ENCODE measurements at places on chromosomes 16 and 17.

DNA sequence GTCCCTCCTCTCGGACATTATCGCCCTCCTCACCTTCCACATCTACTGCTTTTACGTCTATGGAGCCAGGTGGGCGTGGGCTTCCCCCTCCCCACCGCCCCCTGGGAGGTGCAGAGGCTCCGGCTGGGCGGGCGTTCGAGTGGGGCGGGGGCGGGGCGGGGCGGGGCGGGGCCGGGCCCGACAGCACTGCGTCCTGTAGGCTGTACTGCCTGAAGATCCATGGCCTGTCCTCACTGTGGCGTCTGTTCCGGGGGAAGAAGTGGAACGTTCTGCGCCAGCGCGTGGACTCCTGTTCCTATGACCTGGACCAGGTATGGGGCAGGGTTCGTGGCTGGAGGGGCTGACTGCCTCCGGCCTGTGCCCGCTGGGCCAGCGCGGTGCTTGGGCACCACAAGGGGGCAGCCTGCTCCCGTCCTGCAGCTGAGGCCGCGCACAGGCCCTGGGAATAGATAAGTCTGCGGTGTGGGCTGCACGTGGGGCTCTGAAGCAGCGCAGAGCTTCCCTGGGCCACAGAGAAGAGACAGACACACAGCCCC, 9.2 kb downstream of the PIGQ start:
- DNase-seq = peak; percentile 84

DNA sequence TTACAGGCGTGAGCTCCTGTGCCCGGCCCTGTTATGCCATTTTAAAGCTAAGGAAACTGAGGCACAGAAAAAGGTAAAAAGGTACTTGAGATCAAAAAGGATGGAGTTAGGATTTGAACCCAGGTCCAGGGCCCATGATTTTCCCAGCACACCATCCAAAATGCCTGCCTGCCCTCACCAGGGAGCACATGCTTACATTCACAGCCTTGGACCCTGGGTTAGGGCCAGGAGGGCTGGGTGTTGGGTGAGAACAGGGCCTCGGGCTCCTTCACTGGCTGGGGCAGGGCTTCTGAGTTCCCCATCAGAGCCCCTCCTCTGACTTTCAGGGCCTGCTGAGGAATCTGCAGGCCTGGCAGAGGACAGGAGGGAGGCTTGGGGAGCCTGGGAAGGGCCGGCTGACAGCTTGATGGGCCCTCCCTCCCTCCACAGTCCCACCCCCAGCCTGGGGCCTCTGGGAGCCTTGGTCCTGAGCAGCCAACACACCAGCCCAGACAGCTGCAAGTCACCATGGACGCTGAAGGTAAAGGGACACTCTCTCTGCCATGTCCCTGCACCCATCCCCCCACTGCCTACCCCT, at the start of gene QPRT:
TSS of gene QPRT (plus strand) at position 490 of the 577 bp plus-strand sequence. CDS start at position 508, 18 bp downstream.
- peak; percentile 81 for DNase-seq

GRCh38 chr17:38508954-38509771, 80.9 kb downstream of the ARHGAP23 start:
- peak; percentile 91 for DNase-seq

GRCh38 chr16:89363621-89364393, 126.6 kb downstream of the ANKRD11 start:
- DNase-seq = no peak

DNA sequence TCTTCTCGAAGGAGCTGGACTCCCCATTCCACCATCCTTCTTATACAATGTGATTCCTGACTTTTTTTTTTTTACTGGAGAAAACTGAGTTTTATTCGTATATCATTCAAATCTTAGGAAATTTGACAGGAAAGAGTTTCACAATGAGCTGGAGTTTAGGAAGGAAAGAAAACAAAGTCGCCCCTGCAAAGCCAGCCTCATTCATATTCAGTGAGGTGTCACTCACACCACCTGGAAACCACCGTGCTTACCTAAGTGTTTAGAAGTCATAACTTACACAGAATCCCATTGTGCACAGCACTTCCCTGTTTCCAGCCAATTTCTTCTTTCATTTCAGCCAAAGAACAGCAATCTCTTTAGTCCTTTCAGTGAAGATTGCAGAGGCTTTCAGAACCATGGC, 90.3 kb upstream of the CHMP6 start:
- DNase-seq = peak; percentile 76

DNA sequence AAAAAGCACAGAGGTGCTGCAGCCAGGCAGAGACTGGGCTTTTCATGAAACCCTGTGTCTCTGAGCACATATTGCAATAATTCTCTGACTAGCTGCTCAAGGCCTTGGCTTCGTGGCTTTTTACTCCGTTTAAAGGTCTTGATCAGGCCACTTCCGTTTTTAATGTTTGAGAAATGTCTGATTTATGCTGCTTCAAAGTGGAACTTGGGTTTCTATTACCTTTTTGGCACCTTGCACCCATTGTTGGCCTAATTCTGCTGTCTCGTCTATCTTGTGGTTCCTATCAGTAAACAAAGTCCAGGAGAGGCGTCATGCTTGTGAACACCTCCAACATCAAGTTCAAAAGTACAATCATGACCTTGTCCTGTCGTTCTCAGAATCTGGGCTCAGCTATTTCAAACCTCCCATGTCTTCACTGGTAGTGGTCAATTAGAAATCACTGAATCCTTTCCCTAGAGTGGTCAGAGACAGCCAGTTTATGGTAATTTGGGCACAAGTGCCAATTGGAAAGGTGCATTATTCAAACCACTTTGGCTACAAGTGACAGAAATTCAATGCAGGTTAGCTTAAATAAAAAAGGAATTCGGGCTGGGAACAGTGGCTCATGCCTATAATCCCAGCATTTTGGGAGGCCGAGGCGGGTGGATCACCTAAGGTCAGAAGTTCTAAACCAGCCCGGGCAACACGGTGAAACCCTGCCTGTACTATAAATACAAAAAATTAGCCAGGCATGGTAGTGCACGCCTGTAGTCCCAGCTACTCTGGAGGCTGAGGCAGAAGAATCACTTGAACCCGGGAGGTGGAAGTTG, 33.3 kb upstream of the METTL9 start:
- DNase-seq = no peak

DNA sequence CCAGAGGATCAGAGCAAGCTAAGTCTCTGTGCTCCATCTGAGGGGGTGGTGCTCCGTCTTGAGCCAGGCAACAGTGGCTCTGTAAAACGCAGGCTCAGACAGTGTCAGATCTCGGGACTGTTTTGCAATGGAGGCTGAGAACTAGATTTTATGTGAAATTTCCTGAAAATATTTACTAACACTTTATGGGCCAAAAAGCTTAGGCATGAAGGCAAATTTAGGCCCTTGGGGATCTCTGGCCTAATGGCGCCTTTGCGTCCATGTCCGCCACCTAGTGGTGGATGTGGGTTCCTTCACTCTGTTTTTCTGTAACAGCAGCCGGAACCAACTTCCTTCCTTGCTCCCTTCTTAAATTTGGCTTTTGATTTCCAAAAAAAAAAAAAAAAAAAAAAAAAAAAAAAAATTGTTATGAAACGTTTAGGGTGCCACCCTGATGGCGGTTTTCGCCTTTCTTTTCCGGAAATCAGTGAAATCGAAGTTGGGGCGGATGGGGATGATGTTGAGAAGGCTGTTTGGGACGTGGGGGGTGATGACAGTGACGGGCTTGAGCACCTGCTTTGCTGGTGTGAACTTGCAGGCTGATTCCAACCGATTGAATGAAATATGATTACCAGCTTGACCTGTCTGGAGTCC, 14.0 kb upstream of the ELAC2 start:
- DNase-seq = peak; percentile 64

GRCh38 chr16:89623511-89624261, 10.2 kb downstream of the DPEP1 start:
- DNase-seq = no peak

DNA sequence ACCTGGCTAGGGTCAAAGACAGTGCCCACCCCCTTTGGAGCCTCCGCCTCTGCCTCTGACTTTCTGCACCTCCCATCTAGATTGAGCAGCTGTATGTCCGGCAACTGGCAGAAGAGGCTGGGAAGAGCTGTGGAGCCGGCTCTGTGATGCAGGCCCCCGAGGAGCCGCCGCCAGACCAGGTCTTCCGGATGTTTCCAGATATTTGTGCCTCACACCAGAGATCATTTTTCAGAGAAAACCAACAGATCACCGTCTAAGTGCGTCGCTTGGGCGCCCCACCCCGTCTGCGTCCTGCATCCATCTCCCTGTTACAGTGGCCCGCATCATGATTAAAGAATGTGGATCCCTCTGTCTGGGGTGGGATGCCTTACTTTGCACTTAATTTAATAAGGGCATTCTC, 22.1 kb downstream of the IRF8 start:
- no peak for DNase-seq

DNA sequence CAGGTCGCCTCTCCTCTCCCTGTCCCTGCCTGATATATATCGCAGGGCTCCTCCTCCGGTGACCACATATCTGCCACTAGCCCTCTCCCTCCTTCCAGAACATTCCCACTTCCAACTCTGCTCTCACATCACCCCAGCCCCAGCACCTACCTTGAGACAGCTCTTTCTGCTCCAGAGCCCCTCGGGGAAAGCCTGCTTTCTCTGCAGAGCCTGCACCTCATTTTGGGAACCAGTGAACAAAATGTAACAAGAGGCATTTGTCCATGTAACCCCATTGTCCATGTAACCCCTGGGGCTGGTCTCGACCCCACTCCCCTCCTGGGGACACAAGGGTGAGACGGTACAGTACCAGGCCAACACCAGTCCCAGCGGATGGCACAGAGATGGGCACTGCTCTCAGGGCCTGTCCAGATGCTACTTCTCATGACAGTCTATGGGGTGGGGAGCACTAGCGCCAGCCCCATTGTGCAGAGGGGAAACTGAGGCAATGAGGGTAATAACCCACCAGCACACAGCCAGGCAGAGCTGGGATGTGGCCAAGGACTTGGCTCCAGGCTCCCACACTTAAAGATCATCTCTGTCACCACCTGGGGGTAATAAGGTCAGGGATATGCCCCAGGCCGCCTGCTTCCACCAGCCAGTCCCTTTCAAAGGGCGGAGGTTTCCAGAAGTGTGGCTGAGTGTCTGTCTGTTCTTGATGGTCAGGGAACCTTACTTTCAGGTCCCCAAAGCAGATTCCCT, 42.9 kb downstream of the TBC1D16 start:
- DNase-seq = no peak

- no peak for DNase-seq
These were observed 6.4 kb upstream of the CRK start for GRCh38 chr17:1462164-1463112.

DNA sequence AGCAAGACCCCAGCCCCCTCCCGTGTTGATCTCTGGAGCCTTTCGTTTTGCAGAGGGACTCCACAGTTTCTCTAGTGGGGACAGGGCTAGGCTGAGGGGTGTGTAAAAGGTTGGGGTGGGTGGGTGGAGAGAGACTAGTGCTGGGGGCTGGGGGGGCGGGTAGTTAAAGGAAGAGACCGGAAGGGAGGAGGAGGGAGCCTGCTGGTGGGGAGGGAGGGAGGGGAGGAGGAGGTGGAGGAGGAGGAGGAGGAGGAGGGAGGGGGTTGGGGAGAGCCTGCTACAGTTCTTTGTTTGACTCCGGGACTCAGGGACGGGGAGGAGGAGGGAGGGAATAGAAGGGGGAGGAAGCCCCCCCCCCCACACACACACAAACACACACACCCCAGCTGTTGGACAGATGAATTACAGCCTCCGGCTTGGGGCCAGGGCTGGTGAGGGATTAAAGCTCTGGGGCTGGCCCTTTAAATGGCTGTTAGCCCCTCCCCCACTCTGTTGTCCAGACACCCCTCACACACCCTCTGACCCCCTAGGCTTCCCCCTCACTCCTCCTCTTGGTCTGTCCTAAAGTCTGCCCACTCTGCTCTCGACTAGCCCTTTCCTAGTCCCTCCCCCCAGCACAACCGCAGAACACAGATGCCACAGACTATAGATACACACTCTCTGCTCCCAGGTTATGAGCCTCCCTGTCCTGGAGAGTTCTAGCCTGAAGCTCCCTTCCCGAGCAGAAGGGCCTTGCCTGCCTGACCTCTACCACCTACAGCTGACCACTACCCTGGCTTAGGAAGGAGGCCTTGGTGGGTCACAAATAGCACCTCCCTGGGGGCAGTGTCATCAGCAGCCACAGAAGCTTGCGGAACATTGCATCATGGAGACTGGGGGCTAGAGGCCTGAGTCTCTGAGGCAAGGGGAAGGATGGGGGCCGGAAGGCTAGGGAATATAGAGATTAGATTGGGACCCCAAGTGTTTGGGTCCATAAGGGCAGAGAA, 4.4 kb downstream of the KDM6B start:
- DNase-seq = no peak

- DNase-seq = no peak
These were observed 9.9 kb downstream of the CTU2 start for GRCh38 chr16:88716201-88716600.

- no peak for DNase-seq
These were observed 62.6 kb downstream of the ZFHX3 start for GRCh38 chr16:72985148-72985941.

DNA sequence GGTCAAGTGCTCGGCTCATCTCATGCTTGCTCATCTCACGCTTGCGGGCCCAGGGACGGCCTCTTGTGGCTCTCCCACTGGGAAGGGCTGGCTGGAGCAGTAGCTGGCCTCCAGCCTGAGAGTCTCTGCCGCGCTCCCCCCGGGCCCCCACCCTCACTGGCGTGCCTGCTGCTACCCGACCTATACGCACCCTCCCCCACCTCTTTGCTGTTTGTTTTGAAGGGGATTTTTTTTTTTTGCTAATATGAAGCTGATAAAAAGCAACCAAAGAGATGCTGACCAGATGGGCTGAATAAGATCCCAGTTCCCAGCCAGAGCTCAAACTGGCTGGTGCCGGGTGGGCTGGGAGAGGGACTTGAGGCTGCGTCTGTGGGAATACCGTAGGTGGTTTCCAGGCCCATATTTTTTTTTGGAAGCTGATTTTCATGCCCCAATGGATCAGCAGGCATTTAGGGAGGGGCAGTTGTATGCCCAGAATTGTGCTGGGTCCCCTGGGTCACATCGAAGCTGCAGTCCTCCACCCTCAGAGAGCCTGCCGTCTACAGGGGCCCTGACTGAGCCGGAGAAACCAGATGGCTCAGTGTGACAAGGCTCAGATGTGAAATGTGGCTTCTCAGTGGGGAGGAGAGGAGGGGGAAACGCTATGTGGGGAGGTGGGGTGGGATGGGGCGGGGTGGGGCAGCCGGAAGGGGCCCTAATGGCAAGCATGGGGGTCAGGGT, 115.0 kb downstream of the RAP1GAP2 start:
- no peak for DNase-seq

DNA sequence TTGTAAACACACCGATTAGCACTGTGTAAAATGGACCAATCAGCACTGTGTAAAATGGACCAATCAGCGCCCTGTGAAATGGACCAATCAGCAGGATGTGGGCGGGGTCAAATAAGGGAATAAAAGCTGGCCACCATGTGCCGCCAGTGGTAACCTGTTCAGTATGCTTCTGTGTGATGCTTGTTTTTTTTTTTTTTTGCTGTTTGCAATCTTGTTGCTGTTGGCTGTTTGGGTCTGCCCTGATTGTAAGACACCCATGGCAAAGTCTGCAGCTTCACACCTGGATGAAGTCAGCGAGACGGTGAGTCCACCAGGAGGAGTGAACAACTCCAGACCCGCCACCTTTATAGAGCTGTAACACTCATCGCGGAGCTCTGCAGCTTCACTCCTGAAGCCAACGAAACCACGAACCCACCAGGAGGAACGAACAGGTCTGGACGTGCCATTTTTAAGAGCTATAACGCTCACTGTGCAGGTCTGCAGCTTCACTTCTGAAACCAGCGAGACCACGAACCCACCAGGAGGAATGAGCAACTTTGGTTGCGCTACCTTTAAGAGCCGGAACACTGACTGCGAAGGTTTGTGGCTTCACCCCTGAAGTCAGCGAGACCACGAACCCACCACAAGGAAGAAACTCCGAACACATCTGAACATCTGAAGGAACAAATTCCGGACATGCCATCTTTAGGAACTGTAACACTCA, 85.0 kb upstream of the MED9 start:
- DNase-seq = no peak

All from GM20000 (cell line).